NCI-H1092 (cell line): ENCODE measurements at places on chromosomes 5 and 9.

DNA sequence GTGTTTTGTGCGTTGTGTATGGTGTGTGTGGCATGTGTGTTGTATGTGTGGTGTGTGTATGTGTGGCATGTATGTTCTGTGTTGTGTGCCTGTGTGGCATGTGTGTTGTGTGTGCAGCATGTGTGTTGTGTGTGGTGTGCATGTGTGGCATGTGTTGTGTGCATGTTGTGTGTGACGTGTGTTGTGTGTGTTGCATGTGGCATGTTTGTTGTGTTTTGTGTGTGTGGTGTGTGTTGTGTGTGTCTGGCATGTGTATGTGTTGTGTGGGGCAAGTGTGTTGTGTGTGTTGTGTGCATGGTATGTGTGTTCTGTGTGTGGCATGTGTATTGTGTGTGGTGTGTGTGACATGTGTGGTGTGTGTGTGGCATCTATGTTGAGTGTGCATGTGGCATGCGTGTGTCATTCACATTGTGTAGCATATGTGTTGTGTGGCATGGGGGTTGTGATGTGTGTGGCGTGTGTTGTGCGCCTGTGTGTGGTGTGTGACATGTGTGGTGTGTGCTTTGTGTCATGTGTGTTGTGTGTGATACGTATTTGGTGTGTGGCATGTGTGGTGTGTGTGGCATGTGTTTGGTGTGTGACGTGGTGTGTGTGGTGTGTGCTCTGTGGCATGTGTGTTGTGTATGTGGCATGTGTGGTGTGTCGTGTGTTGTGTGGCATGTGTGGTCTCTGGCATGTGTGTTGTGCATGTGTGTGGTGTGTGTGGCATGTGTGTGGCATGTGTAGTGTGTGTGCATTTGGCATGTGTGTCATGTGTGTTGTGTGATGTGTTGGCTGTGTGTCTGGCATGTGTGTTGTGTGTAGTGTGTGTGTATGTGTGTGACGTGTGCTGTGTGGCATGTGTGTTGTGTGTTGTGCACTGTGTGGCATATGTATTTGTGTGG is 46.6 kb upstream of the IRX4 start:
- no peak for DNase-seq

DNA sequence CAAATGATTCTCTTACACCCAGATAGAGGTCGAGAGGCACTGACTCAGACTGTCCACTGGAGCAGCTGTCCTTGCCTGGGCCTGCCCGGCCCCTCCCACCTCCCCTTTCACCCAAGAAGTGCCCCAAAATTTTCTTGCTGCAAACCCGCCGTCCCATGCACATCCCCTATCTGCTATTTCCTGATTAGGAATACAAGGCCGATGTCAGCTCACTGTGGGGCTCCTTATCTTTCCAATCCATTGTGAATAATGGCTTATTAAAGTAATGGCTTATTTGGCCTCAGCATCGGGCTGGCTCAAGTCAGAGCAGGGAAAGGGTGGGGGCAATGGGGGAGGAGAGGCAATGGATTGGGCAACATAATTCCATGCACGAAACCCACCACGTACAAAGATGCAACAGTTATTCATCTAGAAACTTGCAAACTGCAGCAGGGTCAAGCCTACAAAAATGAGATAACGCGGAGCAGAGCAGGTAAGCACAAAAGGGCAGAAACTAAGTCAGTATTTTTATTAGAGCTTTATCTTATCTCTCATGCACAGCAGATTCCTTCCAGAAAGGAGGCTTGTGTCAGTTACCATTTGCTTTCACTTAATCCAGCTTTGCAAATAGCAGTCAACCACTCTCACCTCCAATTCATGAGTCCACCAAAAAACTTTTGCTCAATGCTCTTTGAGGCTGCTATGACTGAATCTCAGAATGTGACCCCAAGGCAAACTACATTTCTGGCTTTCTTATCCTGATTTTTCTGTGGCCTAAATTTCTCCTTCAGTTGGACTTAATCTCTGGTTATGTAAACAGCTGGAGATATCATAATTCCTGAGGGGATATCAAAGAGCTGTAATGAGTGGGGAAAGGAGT is 138.2 kb upstream of the OSMR start:
- DNase-seq: no peak

- no peak for DNase-seq
Observed at GRCh38 chr9:20559231-20559890, 62.9 kb downstream of the MLLT3 start.

GRCh38 chr5:143488381-143488780 is 84.9 kb upstream of the NR3C1 start:
- DNase-seq: no peak

DNA sequence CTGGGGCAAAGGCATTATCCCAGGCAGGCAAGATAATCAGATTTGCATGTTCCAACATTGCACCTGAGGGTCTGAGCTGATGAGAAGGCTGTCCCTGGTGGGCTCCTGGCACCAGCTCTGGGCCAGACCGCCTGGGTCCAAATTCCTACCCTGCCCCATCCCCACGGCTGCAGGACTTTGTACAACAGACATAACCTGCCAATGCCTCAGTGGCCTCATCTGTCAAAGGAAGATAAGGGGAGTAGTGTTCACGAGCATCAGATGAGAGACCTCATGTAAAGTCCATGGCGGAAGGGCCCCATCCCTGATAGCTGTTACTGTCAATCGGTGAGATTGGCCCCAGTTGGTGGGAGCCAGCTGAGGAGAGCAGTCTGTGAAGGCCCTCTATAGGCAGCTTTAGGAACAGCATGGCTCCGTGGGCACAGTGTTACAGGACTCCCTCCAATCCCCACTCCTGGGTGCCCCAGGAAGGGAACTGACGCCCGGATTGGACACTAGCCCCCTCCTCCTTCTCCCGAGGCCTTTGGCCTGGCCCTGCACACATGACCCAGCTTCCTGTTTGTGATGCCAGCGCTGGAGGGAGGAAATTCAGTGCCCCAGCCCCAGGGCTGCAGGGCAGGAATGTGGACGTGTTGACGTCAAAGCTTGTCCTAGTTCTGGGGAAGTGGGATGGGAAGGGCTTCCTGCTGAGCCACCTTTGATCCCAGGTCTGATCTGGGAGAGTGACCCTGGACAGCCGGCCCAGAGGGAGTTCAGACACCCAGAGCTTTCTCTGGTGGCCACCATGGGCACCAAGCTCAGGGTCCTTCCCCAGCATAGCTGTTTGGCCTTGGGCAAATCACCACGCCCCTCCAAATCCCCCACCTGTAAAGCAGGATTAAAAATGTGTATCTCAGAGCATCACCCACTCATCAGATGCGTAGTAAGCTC is 56.2 kb downstream of the DUSP1 start:
- DNase-seq: peak; percentile 19

GRCh38 chr5:149762958-149763630 is 33.0 kb downstream of the PPARGC1B start:
- no peak for DNase-seq

DNA sequence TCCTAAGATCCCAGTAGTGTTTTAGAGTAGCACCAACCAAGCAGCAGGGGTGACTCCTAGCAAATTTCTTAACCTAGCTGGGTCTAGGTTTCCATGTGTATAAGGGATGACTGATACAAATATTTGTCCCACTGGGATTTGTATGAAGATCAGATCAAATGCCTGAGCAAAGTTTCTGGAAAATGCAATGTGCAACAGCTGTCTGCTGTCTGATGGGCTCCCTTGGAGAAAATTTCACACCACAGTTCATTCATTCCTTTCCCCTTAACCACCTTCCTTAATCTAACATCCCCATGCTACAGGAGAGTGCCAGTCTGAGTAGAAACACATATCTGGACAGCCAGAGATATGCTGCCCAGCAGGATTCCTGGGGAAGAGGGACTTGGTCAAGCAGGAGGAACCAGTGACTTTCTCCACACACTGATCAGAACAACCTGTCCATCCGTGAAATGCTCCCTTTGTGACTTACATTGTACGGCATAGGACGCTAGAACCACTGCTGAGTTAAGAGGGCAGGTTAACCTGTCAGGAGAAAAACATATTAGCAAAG is 53.3 kb downstream of the PTPN3 start:
- DNase-seq: no peak

DNA sequence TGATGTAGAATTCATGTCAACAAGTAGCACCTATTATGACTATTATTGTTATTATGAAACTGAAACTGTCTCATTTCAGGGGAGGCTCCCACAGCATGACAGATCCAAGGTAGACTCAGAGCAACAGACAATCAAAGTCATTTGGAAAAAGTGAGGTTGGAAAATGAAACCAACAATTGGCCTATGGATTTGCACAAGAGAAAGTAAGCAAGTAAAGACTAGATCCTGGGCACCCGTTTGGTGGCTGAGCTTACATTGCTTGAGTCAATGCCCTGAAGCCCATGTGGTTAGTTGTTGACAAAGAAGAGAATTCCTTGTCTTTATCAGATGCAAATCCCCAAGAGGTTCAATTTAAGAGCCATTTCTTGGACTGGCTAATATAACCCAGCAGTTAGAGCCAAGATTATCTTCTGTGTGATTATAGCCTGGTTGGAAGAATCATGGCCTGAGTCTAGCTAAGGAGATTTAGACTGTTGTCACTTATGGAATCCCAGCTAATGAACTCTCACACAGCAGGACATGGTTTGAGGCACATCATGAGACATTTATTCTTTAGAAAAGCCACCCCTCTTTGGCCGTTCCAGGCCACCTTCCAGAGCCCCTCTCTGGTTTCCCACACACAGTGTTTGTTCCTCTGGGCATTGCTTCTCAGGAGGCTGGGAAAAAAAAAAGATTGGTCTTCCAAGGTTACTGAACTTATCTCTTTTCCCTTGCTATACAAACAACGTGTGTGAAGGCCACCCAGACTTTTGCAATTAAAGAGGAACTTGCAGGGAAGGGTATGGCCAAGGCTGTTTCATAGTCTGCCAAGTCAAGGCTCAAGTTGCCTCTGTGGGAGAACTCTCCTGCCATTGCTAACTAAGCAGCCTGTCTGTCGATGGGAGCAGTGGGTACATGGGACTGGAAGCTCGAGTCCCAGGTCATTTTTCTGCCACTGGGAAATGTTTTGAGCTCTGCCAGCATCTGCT is 399.5 kb downstream of the ENC1 start:
- no peak for DNase-seq

DNA sequence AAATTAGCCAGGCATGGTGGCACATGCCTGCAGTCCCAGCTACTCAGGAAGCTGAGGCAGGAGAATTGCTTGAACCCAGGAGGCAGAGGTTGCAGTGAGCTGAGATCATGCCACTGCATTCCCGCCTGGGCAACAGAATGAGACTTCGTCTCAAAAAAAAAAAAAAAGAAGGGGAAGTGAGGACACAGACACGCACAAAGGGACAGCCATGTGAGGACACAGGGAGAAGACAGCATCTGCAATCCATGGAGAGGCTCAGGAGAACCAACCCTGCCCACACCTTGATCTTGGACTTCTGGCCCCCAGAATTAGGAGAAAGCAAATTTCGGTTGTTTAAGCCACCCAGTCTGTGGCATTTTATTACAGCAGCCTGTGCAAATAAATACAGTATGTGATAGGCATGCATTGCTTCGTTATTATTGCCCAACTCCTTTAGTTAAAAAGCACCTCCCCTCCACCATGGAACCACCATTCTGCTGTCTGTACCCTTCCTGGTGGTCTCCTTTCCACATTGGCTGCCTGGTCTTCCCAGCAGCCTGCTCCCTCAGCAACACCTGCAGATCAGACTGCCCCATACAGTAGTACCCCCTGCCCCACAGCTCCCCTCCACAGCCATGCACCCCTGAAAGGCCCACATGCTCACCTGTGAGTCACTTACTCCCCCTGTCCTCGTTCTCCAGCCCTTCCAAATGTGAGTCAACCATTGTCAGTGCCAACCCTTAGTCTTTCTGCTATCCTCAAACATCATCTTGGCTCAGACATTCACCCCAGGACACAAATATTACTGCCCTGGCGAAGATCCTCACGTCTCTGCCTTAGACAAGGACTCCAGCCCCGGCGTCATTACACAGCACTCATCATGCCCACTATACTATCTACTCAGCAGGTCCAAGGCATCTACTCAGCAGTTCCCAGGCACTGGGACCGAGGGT is 128.8 kb downstream of the ROR2 start:
- no peak for DNase-seq

DNA sequence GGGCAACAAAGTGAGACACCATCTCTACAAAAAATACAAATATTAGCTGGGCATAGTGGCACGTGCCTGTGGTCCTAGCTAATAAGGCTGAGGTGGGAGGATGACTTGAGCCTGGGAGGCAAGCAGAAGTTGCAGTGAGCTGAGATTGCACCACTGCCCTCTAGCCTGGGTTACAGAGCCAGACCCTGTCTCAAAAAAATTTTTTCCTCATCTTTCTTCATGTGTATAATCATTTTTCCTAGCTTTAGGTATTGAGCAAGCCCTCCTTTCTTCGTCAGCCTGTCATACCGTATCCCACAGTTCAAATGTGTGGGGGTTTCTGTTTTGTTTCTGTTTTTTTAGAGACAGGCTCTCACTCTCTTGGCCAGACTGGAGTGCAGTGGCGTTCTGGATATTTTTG is 41.3 kb downstream of the EHMT1 start:
- DNase-seq: no peak

DNA sequence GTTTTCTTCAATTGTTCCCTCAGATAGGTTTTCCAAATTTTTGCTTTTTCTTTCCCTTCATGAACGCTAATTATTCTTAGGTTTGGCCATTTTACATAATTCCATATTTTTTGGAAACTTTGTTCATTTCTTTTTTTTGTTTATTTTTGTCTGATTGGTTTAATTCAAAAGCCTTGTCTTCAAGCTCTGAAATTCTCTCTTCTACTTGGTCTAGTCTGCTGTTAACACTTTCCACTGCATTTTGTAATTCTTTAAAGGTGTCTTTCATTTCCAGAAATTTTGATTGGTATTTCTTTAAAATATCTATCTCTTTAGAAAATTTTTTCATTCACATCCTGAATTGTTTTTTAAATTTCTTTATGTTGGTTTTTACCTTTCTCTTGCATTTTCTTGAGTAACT is 63.9 kb upstream of the VLDLR start:
- DNase-seq: no peak

DNA sequence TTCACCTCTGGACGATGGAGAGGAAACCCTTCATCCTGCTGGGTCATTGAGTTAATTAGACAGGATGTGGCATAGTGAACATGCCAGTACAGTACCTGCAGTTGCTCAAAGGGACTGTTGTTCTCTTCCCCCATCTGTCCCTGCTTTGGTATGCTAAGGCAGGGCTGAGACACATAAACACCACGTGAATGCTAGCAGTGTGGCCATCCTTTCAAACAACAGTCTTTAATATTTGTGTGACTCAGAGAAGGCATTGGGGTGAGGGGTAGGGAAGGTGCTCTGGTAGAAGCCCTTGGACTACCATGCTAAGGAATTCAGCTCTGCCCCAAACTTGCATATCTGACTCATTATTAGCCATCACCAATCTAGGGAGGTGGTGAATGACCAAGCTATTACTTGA is 180.2 kb upstream of the ZNF618 start:
- DNase-seq: no peak

GRCh38 chr5:103891151-103891550 is 328.6 kb upstream of the NUDT12 start:
- no peak for DNase-seq

- peak; percentile 64 for DNase-seq
Observed at GRCh38 chr9:91898451-91899218, 51.4 kb downstream of the ROR2 start.

DNA sequence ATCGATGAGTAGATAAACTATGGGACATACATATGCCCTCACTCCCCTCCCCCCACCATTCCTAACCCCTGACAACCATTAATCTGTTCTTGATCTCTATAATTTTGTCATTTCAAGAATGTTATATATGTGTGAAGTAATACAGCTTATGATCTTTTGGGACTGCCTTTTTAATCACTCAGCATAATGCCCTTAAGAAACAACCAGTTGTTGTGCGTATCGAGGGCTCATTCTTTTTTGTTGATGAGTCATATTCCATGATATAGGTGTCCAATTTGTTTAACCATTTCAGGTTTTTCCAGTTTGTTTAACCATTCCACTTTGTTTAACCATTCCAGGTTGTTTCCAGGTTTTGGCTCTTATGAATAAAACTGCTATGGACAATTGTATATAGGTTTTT is 75.6 kb downstream of the ARHGEF28 start:
- no peak for DNase-seq
